ENCODE measurements at places on chromosomes 1 and 21.
A peak's percentile ranks its signal among the peaks of the same experiment; 100 is the strongest.

GRCh38 chr1:96498744-96499340, 222.7 kb upstream of the PTBP2 start:
- DNase-seq = no peak

DNA sequence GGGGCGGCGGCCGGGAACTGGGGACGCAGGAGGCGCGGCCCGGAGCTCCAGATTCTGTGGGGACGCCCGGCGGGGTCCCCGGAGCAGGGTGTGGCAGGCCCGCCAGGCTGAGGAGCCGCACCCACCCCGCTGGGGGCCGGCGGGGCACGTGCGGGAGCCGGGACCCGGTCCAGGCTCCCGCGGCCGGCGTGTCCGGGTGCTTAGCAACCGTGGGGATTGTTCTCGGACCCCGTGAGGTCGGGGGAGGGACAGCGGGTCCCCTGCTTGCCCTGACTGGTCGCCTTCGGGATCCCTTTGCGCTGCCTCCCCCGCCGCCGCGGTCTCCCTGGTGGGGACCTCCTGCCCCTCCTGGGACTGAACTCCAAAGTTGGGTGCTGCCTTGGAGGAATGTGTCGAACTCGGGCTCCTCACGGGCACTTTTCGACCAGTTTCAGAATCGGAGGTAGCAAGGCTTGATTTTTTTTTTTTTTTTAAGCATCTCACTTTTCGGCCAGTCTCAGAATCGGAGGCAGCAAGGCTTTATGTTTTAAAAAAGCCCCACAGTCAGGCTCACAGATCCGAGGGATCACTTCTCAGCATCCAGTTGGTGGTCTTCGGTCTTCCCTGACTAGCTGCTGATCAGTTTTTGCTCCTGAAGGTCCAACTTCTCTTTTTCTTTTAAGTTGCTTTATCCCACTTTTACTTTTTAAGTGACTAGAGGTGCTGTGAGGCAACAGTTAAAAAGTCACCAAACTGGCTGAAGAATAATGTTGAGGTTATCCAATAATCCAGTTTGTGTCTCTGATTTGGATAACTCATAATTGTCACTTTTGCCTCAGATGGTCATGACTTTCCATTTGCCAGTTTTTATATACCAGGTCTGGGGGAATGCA, 648 bp downstream of the FAM76A start:
- peak; percentile 69 for DNase-seq

GRCh38 chr1:118484893-118485292, 299.9 kb upstream of the SPAG17 start:
- no peak for DNase-seq

GRCh38 chr1:10601342-10602070, 126.8 kb downstream of the PEX14 start:
- DNase-seq = no peak

DNA sequence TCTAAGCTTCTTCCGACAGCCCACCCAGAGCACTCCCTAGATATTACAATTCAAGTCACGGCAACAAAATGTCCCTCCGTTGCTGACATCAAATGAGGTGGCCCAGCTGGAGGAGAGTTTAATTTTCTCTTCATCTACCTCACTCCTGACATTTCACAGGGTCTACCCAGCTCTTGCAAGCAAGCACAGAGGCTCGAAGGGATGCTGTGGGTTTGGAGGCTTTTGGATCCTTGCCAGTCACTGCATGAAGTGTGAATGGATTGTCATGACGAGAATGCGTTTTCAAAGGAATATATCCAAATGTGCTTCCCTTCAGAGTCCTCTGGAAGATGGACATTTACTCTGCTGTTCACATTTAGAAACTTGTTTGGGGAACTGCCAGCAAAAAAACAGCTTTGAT, 33.5 kb downstream of the CAPN8 start:
- DNase-seq = no peak

- DNase-seq = no peak
These were observed 17.3 kb downstream of the PDC start for GRCh38 chr1:186443638-186444037.

DNA sequence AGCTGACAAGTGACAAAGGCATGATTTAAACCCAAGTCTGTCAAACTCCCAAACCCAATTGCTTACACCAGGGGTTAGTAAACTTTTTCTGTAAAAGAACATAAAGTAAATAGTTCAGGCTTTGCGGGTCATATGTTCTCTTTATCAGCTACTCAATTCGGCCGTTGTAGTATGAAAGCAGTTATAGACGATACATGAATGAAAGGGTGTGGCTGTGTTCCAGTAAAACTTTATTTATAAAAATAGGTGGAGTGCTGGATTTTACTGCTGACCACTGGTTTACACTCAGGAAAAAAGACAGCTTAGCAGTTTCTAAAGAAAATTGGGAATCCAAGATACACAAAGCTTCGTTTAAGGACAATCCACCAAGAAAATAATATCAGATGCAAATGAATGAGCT, 124.3 kb upstream of the BCL9 start:
- DNase-seq = no peak

- peak; percentile 56 for DNase-seq
These were observed 62.8 kb downstream of the MAGI3 start for GRCh38 chr1:113452921-113453770.
